GOT3 (cell line): ENCODE measurements at places on chromosomes 4 and X.

DNA sequence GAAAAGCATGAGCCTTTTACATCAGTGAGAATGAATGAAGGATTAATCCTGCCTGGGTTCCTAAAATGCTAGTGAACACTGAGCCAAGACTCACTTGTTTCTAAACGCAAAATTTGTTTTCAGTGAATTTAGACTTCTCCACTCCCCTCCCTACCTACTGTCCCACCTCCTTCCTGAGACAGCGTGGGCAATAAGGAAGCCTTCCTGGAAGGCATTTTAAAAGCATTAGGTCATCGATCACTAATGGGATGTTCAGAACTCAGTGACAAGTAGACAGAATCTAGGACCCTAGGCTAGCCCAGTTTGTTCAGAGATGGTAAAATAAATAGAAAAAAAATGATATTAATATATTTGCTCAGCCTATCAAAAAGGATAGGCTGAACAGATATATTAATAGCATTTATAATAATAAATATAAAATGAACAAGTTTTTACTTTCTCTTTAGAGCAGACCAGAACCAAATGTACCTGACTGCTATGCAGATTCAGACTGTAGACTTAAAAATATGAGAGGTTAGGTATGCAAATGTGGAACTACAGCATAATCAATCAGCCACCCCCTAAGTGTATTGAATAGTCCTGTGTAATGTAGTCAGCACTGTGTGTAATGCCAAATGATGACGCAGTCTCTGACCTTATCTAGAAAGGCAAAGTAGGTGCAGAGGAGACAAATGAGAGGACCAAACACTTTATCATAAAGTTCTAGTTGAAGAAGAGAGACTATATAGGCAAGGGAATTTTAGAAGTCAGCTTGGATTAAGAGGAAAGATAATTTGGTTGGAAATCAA is 331.1 kb downstream of the GPAT3 start:
- no peak for DNase-seq

- DNase-seq: no peak
Observed at GRCh38 chr4:125827696-125828052, 512.9 kb downstream of the FAT4 start.

- DNase-seq: no peak
Observed at GRCh38 chr4:1531683-1532548, 125.7 kb upstream of the NKX1-1 start.

DNA sequence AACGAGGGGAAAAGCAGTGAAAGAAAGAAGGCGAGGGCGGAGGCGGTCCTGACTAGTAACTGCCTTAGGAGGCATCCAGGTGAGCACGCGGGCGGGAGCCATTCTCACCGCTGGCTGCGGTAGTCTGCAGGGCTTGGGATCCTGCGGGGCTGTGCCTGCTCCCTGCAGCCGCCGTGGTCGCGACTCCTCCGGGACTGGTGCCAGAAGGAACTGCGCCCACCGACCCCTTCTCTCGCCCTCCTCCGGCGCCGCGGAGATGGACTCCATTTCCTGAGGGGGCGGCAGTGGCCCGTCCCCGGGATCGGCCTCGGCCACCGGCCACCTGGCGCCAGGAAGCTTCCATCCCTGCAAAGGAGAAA is 543 bp downstream of the NFXL1 start:
- no peak for DNase-seq

DNA sequence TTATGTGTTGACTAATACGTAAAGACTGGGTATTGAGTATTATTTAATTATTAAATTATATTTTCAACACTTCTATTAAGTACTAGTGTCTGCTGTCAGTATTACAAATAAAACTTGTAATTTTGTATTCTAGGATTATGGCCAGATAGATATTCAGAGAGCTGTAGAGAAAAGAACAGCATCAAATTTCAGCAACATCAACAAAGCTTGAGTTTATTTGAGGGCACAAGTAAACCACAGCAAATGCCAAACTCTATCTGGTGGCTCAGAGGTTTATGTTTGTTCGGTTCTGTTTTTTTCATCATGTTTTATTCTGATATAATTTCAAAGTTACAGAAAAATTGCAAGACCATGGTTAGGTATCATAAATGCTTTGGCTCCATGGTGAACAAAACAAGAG is 1530.5 kb downstream of the PCDH18 start:
- no peak for DNase-seq

GRCh38 chr4:6416518-6417286 is 55.7 kb downstream of the PPP2R2C start:
- no peak for DNase-seq

DNA sequence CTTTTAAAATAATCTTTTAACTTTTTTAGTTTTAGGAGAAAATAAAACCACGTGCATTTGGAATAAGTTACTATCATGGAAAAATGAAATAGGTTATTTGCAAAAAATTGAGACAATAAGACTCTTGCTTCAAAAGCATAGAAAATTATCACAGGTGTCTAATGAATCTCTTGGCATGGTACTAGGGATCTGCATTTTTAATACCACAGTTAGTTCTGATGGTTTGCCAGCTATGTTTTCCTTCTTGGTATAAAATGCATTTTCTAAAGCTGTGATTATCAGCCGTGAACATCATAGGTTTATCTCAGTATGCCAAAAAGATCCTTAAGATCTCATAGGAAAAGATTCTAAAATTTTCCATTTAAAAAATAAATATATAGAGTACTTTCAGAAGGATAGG is 83.9 kb downstream of the RASL11B start:
- DNase-seq: no peak

DNA sequence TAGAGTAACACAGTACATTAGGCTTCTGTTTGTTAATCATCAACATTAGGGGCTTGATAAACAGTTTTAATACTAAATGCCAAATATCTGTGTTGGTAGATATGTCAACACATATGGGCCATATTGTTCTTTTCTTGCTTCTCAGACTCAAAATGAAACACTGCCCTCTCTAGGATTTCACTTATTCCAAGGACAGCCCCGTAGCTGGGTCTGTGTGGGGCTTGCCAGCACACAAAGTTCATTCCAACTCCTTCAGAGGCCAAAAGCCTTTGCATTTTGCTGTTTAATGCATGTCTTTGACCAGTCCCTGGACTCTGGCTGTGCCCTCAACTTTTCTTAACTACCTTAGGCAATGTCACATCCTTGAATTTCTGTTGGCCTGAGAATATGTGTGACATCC is 102.0 kb upstream of the ZNF827 start:
- no peak for DNase-seq

- no peak for DNase-seq
Observed at GRCh38 chrX:151151665-151152267, 24.6 kb upstream of the GPR50 start.

DNA sequence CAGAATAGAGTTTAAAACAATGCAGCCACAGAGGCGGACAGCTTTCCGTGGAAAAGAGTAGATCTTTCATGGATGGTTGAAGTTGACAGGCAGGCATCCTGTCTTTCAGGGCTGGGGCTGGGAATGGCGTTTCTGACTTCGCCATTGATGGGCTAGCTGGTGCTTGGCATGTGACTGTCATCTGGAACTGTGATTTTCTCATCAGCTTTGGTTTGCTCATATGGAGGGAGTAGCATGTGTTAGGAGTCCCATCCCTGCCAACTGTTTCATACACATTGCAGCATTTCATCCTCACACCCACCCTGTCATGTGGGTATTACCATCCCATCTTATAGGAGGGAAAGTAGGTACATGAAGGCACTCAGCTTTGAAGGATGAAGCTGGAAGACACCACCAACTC is 49.2 kb upstream of the STX18 start:
- DNase-seq: no peak

GRCh38 chr4:174496631-174497432 is 25.5 kb downstream of the HPGD start:
- DNase-seq: no peak

DNA sequence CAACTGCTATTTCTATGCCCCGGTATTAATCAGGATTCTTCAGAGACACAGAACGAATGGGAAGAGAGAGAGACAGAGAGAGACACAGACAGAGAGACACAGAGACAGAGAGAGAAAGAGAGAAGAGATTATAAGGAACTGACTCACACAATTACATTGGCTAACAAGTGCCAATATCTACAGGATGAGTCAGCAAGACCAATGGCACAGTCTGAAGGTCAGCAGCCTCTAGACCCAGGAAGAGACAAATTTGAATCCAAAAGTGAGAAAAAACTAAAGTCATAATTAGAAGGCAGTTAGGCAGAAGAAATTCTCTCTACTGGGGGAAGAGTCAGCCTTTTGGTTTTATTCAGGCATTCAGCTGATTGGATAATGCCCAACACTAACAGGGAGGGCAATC is 187.3 kb downstream of the MAB21L2 start:
- DNase-seq: no peak

DNA sequence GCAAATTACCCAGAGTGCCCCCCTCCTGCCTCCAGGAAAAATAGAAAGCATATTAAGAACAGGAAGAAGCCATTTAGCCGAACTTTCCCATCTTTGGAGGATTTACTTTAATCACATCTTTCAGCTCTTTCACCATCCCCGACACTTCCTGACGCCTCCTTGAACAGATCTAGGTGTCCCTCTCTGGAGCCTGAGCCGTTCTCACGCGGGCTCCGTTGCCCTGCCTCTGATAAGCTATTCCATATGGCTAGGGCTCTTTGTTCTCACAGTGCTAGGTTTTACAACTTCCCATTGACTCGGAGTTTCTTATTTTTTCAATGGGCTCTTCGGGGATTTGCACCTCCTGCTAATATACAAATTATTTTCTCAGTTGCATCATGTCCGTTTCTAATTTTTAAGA is 82.1 kb upstream of the GPC4 start:
- no peak for DNase-seq

- DNase-seq: no peak
Observed at GRCh38 chr4:29467044-29467717, 1253.0 kb upstream of the PCDH7 start.

DNA sequence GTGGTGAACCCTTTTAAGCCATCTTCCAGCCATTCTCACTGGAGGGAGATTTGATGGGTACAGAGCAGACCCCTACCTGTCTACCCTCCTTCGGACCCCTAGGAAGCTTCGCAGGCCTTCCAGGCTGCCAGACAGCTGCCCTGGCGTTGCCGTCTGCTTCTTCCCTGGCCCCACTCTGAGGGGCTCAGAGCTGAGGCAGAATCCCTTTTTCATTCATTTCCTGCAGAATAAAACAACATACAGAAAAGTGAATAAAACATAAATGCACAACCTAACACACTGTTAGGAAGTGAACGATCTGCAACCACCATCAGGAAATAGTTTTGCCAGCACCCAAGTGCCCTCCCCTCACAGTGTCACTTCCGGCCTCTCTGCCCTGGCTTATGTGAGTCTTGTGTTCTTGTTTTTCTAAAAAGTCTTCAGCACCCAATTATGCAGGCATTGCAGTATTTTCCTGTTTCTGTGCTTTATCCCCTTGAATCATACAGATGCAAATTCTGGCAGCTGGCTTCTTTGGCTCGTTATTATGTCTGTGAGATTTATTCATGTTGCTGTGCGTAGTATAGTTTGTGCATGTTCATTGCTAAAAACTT is 5.6 kb upstream of the ADD1 start:
- DNase-seq: no peak
